ENCODE measurements at places on chromosomes 1 and 21.

- peak; percentile 18 for DNase-seq
Measured at GRCh38 chr1:26959722-26960624, at the start of gene KDF1. Gene KDF1, minus strand, starts transcription at chr1:26960468. Its CDS starts 8,088 bp downstream, at chr1:26952380.

GRCh38 chr1:178345807-178346206, 151.0 kb downstream of the CLEC20A start:
- no peak for DNase-seq

DNA sequence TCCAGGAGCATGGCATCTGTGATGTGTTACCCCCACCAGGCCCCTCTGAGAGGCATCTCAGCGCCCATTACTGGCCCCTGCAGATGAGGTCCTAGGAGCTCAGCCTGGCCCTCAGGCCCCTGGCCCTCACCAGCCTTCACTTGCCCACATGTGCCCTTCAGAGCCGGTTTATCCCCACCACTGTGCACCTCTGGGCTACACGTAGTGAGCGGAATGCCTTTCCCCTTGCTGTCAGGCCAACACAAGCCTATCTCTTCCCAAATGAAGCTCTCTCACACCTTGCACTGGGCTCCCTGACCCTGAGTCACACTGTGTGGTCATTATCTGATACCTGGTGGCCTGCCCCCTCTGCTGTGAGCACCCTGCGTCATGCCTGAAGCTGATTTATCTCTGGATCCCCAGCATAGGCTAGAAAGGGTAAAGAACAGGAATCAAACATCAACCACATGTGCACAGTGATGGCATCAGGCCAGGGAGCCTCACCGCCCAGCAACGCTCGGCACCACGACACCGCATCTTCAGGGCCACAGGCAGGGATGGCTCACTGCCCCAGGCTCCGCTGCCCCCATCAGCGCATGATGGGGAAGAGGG, 49.1 kb downstream of the GLIS1 start:
- DNase-seq = no peak

- DNase-seq = no peak
Measured at GRCh38 chr1:108082001-108082400, 117.0 kb upstream of the VAV3 start.

GRCh38 chr1:227944931-227945890, 2.5 kb downstream of the WNT9A start:
- no peak for DNase-seq

DNA sequence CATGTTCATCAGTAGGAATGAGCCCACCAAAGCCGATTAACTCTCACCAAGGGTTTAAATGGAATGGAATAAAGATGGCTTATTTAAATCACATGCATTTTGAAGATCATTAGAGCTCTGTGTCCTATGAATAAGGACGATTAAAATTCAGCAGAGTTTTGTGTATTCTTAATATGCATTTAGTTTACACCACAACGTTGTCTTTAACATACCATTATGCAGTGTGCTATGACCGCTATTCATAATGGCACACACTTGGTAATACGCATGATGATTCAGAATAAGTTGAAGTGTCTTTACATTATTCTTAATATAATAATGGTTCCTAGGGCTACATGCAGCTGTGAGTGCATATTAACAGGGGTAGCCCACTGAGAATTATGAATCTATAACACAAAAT, 190.7 kb downstream of the PTBP2 start:
- no peak for DNase-seq

- peak; percentile 82 for DNase-seq
Measured at GRCh38 chr1:119475866-119476439, 31.1 kb upstream of the HSD3B1 start.

DNA sequence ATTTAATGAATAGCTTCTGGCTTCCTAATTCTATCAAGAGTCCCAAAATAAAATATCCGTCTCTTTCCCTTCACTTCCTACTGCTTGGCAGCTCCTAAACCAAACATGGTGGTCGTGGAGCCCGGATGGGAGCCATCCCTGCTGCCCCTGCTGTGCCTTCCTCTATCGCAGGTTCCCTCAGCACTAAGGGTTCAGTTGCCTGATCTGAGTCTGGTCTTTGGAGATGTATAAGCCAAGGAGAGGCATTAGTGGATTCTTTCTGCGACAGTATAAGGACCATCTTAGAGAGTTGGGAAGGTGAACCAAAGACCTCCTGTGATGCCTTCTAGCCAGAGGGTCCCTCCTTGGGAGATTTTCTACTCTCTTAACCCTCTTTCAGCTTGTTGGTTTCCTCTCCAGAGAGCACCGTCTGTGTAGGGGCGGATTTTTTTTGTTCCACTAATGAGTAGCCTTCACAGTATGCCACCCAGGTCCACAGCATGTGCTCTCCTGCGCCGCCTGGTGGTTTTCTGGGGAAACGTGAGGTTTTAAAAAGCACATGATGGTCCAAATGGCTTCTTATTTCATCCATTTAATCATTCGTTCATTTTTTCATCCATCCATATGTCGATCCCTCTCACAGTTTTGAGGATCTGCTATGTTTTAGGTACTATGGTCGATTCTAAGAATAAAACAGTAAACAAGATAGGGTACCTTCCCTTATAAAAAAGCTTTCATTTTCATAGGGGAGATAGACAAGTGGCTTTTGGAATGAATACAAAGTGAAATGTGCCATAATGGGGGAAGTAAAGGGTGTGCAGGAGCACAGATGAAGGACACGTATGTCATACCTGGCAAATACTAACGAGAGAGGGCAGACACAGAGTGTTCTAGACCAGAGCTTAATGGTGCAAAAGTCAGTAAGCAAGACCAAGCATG, 71.0 kb downstream of the NFASC start:
- DNase-seq = peak; percentile 69

- no peak for DNase-seq
Measured at GRCh38 chr1:35936838-35937237, 5.9 kb downstream of the AGO3 start.

DNA sequence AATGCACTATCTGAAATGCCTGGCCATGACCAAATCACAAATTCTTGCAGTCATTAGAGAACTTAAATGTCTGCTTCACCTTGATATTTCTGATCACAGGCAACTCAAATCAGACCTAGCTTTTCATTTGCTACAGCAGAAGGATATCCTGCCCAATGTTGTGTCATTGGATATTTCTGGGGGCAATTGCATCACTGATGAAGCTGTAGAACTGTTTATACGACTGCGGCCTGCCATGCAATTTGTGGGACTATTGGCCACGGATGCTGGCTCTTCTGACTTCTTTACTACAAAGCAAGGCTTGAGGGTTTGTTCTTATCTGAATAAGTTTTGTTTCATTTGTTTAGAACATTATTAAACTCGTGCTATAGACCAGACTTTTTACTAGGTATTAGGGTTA, 14.9 kb downstream of the ZYG11A start:
- DNase-seq = no peak

DNA sequence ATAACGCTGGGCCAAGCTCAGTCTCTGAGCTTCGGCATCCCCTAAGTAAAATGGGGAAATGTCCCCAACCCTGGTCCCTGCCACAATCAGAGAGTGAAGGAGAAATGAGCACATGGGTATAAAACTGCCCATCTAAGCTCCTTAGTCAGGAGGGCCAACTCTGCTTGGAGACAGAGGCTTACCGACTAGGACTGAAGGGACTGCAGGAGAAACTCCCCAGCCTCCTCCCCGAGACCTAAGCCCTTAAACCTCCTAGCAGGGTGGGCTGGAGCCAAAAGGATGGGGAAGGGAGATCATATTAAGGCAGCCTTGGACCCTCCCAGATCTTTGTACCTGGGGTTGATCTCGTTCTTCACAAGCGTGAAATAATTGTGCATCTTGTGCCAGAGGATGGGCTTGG, 5.5 kb downstream of the ETNK2 start:
- DNase-seq = no peak

DNA sequence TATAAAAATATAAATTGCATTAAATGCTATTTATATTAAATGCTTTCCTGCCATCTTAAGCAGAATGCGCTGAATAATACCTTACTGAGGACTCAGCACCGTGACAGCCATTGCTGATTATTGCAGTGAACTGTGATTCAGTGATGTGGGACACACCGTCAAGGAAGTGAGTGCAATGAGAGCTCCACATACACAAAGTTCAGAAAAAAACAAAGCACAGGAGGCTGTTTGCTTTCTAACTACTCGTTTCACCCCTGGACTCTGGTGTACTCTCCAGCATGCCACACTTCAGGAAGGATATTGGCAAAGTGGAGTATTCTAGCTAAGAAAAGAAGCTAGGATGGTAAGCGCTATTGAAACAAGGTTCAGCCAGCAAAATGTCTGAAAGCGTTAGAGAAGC, 57.4 kb upstream of the CXADR start:
- DNase-seq = no peak

GRCh38 chr1:163472651-163473248, 151.0 kb downstream of the NUF2 start:
- DNase-seq = no peak

- no peak for DNase-seq
Measured at GRCh38 chr1:247332623-247333361, 1.1 kb upstream of the ZNF496 start.

DNA sequence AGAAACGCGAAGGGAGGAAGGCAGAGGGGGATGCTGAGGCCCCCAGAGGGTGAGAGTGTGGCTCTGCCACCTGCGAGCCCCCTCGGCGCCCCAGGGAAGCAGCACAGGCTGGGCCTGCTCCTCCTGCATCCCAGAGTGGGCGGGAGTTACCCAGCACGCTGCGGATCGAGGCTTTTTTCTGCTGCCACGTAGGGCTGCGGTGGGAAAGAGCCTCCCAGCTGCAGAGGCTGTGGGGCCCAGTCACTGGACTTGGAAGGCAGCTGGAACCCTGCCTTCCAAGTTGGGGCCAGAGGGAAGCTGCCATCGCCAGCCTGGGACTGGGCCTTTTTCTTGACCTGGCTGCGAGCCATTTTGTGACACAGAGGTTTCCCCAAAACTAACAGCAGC, 2.3 kb upstream of the GRIK3 start:
- no peak for DNase-seq

DNA sequence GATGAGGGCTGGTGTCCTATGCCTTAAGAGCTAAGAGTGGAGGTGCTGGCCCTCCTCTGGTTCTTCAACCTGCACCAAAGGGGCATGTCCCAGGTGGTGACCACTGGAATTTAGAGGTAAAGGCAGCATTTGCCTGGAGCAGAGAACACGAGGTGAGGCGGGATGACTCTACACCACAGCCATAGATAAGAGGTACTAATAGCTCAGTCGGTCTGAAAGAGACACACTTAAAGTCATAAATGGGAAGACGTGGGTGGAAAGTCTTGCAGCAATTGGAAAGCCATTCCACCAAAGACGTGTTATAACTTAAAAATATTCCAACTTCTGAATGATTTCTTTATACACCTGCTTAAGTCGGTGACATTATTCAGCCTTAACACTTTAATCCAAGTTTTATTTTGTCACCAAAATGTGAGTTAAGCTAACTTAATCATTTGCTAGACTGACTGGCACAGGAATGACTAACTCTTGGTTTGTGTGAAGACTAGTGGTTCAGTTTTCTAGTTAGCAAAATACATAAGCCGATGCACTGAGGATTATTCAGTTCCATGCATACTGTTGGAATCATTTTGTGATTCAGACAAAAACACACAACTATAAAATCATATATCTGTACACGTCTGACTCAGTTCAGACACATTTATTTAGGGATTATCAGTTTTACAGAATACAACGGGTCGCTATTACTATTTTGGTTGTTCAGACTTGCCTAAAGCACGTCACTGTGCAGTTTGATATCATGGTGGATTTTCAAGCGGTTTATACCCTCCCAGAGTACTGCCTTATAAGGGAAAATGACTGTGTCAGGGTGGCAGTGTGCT, 4.6 kb upstream of the ETS2 start:
- DNase-seq = no peak
